Fibroblast of mammary gland (primary cell): ENCODE measurements at places on chromosomes 5 and 9.
A peak's percentile ranks its signal among the peaks of the same experiment; 100 is the strongest.

DNA sequence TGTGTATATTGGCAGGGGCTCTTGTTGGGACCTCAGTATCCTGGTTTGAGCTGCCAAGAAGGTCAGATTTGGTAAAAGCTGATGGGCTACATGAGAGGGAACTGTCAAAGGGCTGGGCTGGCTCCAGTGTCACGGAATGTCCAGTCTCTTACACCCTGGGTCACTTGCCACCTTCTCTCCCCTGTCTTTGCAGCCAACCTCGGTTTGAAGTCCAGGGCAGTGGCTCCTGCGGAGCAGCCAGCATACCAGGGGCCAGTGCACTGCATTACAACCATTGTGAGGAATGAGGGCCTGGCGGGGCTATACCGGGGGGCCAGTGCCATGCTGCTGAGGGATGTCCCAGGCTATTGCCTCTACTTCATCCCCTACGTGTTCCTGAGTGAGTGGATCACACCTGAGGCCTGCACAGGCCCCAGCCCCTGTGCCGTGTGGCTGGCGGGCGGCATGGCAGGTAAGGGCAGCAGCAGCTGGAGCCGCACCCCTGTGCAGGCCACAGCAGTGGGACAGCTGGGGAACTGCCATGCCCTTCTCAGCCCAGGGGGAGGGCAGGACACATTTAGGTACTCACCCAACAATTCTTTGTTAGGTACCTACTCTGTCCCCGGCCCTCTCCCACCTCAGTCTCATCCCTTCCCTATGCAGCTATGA, 24.2 kb downstream of the IL9 start:
- no peak for DNase-seq

DNA sequence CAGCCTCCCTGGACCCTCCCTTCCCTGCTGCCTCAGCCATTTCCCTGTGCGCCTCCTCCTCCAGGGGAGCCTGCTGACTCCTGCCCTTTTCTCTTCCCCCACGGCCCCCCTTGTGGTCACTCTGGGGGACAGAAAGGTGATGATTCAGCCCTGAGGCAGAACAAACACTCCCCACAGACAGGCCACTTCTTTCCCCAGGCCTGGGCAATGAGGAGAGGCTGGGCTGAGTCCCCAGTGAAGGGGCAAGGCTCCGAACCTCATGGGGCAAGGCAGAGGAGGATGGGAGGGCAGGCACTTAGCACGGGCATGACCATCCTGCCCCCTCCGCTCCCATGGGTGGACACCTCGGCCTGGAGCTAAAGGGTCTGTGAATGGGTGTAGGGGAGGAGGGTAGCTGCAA, 21.0 kb downstream of the CSF1R start:
- DNase-seq: peak; percentile 77

DNA sequence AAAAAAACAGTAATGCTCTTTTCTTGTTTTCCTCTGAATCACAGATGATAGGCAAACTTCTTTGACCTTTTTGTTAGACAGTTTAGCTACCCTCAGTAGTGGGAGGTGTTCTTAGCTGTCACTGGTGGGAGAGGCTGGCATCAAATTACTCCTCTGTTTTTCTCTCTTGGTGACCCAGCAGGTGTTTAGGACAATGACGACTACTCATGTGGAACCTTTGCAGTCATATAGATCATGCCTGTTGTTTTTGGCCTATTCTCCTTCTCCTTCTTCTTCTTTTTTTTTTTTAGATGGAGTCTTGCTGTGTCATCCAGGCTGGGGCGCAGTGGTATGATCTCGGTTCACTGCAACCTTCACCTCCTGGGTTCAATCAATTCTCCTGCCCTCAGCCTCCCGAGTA, 15.4 kb upstream of the NPR2 start:
- no peak for DNase-seq

- no peak for DNase-seq
Measured at GRCh38 chr5:109247986-109248385, 161.8 kb downstream of the PJA2 start.

DNA sequence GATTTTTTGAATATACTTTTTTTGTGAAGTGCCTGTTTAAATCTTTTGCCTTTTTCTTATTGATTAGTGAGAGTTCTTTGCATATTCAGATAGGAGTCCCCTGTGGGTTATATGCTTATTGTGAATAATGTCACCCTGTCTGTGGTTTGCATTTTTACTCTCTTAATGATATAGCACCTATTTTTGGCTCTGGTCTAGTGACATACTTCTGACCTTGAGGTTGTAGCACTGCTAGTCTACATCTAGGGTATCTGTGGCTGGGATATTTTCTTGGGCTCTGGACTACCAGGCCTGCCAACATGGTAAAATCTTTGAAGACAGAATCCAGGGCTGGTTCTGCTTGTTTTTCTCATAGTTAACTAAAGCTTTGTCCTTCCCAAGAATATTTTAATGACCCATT, 13.5 kb upstream of the NKX2-5 start:
- DNase-seq: no peak

- DNase-seq: no peak
Measured at GRCh38 chr9:12771891-12772290, 2.9 kb upstream of the LURAP1L start.

DNA sequence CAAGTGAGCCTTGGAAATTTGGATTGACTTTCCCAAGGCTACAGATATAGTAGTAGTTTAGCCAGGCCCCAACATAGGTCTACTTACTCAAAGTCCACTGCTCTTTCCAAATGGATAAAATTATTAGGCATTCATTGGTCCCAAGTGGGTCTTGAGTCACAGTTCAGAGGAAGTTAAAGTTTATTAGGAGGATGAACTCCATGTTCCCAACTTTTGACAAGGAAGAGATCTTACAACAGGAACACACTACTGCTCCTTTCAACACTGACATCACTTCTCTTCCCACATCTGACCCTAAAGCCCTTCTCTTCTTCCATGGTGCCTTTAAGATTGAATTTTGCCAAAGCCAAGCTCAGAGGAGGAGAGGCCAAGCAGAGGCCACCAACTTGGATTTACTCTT, 234.5 kb upstream of the TRIM32 start:
- DNase-seq: peak; percentile 69

DNA sequence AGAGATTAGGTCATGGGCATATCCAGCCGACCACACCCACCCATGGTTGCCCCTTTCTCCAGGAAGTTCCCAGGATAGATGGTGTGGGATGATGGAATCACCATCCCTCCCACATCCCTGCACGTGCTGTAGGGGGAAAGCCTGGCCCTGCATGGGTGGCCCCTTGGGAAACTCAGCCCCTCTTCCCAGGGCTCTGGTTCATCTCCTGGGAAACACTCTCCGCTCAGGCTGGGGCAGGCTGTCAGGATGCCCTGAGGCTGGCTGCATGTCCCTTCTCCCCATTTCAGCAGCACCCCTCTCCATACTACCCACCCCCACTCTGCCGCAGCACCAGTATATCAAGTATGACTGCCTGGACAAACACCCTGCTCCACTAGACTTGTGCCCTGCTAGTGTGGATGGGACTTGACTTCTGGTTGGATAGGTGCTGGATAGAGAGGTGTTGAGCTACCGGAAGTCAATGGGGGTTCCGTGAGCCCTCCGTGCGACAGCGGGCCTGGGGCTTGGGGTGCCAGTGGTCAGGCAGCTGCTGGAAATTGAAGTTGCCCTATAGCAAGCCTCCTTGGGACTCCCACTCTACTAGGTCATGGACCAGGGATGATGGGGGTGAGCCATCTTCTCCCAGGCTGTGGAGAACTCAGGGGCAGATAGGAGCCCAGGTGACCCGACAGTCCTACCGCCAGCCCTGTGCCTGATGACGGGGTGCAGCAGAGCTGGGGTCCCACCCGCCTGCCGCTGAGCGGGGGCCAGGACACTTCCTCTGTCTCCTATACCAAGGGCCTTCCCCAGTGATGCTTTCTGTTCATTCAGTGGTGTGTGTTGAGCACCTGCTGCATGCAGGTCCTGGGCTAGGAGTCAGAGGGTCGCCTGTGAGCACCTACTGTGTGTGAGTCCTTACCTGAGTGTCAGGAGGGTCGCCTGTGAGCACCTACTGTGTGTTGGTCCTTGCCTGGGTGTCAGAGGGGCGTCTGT, 69.4 kb upstream of the COL5A1 start:
- DNase-seq: no peak

DNA sequence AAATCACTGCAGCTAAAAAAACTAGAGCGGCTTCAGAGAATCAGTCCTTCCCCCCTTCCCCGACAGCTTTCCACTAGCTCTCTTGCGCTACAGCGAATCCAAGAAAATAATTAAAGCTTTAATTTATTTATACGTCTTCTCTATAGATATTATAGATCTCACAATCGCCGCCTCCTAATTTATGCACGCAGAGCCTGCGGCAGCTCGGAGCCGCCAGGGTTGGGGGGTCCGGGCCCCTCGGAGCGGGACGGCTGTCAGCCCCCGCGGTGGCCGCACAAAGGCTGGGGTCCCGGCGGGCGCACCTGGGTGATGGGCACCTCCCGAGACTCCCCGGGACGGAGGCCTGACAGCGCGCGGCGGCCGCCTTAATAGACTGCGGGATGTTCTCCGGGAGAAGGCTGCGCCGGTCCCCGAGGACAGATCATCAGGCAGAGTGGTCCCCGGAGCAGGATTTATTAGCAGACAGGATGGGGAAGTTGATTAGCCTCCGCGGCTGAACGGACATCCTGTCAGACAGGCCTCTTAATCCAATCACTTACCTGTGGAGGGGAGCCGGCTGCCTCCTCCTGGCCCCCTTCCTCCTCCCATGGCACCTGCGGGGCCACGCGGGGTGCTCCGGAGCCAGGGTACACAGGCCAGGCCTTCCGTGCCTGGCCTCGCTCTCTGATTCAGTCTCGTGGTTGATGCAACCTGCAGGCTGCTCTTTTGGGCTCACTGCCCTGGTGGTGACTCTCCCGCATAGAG, 166.8 kb downstream of the MELK start:
- DNase-seq: no peak

GRCh38 chr5:54956922-54957321, 28.5 kb downstream of the ESM1 start:
- no peak for DNase-seq

GRCh38 chr5:147234825-147235635, at the start of gene STK32A:
TSS of gene STK32A (plus strand) at chr5:147235026. CDS start at chr5:147239635, 4,609 bp downstream.
- peak; percentile 17 for DNase-seq

DNA sequence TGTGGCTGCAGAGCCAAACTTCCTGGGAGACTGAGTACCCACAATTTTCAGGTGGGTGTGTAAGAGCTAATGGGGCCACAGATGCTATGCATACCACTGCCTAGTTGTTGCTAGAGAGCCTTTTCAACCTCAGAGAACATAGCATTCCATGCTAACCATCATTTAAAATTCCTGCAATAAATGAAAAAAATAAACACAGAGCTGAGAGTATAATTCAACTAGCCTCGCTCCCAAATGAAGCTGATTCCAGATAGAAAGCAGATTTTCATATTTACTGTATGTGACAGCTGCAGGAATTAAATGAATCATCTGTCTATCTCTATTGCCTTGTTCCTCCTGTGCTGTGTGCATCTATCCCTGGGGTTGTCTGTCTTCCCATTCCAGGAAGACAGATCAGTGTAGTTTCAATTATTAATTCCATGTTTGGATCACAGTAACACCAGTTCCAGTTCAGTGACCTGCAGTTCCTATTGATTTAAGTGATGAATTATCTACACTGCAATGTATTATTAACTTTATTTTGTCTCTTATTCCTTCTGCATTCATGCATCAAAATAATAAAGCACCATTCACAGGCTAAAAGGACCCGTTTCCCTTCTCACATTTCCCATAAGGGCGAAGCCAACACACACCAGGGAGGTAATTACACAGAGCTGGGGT, 324.5 kb downstream of the SLIT3 start:
- DNase-seq: peak; percentile 7

- DNase-seq: no peak
Measured at GRCh38 chr5:163978897-163979296, 473.5 kb downstream of the MAT2B start.

- DNase-seq: peak; percentile 36
Measured at GRCh38 chr5:167587772-167588437, 703.5 kb upstream of the WWC1 start.

- DNase-seq: no peak
Measured at GRCh38 chr9:137222190-137223077, at the start of gene RNF208. TSS of gene RNF208 (minus strand) at chr9:137222240. CDS start at chr9:137221212, 1,028 bp downstream.

DNA sequence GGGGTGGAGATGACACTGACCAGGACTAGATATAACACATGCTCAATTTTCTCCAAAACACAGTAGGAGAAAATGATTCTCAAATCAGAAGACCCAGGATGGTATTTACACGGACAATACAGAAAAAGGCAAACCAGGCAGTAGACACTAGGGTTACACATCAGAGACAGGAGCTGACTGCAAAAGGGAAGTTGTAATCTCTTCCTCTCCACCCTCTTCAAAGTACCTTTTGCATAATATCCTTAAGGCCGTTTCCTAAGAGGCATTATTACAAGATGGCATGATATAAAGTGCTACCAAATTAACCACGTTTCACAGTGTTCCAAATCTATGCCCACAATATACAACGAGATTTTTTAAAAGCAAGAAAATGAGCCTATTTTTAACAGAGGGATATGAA, 39.2 kb downstream of the YIPF5 start:
- DNase-seq: no peak

- no peak for DNase-seq
Measured at GRCh38 chr9:129204840-129205239, 26.8 kb upstream of the IER5L start.

- DNase-seq: no peak
Measured at GRCh38 chr5:79002374-79002773, 17.3 kb upstream of the ARSB start.

DNA sequence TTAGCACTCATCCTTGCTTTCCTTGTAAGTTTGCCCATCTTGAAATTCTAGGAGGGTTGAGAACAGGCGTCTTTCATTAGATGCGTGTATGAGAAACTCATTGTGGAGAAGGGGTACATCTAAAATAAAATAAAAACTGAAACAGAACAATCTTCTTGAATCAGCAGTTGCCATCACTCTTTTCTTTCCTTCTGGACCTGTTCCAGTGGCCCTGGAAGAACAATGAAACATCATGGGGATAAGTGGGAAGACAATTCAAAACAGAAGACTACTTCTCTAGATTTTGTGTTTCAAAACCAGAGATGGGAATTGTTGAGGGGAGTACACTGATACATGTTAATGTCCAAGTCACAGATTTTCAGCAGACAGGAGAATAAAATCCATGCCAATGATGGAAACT, 59.9 kb downstream of the SLC1A3 start:
- no peak for DNase-seq

DNA sequence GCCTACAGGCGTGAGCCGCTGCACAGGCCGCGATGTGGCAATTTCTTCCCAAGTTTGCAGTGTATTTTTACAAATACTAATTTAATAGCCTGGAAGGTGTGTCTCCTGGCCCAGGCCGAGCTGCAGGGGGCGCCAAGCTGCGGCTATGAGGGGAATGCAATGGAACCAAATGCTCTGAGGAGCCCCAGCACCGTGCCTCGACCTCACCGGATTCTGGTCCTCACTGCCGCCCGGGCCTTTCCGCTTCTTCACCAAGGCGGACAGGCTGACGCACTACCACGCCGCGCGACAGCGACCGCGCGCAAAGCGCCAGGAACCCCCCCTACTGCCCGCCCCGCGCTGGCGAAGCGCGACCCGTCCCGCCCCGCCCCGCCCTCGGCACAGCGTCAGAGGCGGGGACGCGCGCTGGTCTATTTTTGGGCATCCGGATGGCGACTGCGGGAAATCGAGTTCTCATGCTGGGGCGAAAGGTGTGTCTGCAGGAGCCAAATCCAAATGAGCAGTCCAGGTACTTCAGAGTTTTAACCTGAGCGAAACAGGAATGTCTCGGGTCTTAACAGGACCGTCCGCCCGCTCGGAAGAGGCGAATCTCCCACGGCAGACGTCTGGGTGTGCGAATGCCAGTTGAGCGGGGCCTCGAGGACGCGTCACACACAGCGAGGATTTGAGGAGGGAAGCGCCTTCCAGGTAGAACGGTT, 31.7 kb upstream of the PRXL2C start:
- DNase-seq: peak; percentile 77

- no peak for DNase-seq
Measured at GRCh38 chr5:169723103-169723831, 86.2 kb downstream of the DOCK2 start.
